ENCODE measurements at places on chromosomes 11 and 22.

GRCh38 chr22:36339171-36340065, 48.3 kb downstream of the MYH9 start:
- DNase-seq = no peak

DNA sequence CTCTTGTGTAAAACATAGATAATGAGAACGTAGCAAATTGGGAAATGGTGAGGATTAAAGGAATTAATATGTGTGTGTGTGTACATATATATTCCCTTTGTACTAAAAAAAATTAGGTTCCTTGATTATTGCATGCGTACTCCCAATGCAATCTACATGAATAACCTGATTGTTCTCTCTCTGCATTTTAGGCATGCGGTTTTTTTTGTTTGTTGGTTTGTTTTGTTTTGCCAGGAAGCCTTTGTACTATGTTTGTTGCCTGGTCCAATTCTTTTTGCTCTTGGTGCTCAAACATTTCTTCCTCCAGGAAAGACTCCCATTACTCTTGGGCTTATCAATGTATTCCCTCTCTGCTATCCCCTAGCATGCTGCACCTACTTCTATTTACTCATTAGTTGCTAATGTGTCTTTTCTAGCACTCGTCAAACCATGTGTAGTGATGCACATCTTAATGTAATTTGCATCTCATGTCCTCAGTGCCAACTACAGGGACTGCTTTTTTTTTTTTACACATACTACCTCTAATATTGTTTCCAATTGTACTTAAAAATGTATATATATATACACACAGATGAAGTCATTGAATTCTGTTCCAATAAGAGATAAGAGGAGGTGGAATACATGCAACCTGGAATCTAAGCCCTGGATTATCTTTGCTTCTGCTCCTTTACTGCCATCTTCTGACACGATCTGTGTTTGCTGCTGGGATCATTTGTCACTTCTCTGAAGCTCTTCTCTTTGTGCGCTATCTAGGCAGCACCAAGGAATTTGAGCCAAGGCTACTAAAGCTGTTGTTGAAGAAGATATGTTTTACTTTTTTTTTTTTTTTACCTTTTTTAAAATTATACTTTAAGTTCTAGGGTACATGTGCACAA, 197.2 kb upstream of the ANO3 start:
- DNase-seq = no peak

- DNase-seq = no peak
Measured at GRCh38 chr11:2090172-2091111, 48.7 kb downstream of the IGF2 start.

DNA sequence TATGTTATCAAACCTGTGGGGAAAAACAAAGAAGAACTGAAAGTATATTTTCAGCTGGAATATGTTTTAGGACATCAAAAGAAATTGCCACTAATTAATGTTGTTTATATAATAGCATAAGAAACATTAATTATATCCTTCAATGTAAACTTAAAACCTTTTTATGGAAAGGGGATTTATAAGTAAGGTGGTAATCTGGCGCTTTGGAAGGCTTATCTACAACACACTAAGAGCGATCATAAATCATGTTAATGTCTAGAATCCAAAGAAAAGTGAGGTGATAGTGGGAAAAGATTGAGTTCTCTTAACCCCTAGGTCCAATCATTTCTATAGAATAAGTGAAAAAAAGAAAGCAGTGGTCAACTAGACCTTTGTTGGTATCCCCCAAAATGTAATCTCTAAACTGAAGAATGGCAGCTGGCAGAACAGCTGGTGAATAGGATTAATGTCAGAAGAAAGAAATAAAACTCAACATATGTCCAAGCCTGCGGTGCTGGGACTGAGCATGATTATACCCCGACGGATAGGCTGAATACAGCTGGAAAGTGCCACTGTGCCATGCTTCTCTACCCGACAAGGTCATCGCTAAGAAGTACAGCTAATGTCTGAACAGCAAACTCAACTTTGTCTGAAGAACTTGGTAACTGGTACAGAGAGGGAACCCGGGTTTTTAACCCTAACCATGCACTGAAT, 64.0 kb downstream of the SOX6 start:
- no peak for DNase-seq

GRCh38 chr11:115920092-115920461, 415.9 kb upstream of the CADM1 start:
- DNase-seq = no peak

Measured in NCI-H1436 treated with DMSO at 0.1 percent for 48 hours (cell line).